Breast epithelium (tissue), 4 donors: ENCODE measurements at places on chromosomes 7 and 10. TPM values are rescaled to one million over a fixed set of nuclear protein-coding genes. Genes with fewer than 3 reads are reported as not detected.

The NPY4R2 gene
- not detected for total RNA-seq

The WIPF3 gene
- 3.2 TPM for total RNA-seq

The SLC29A4 gene
- total RNA-seq: 13.8 TPM

The HMX2 gene
- total RNA-seq: not detected

The PLEKHS1 gene
- total RNA-seq: 23.6 TPM

The HTRA1 gene
- 152 TPM for total RNA-seq

The ZNF239 gene
- 9.1 TPM for total RNA-seq
